Neural cell (in vitro differentiated cells): ENCODE measurements at places on chromosomes 16 and 17. TPM values are rescaled to one million over a fixed set of nuclear protein-coding genes. Genes with fewer than 3 reads are reported as not detected.

Gene RNF43
- polyA plus RNA-seq: not detected in 2 replicates

Gene KCNH6
- polyA plus RNA-seq: not detected in 2 replicates

Gene REXO5
- polyA plus RNA-seq: 8.0 and 11.2 TPM in 2 replicates

Gene FBXW10B
- 0.51 TPM in 1 of 2 replicates, not detected in the other for polyA plus RNA-seq

Gene IFT20
- polyA plus RNA-seq: 194 and 213 TPM in 2 replicates

Gene TP53TG3
- not detected in 2 replicates for polyA plus RNA-seq

Gene CDK5R1
- 199 and 213 TPM in 2 replicates for polyA plus RNA-seq

Gene TNFSF13
- 0.15 TPM in 1 of 2 replicates, not detected in the other for polyA plus RNA-seq

Gene CORO6
- polyA plus RNA-seq: 1.2 and 4.3 TPM in 2 replicates

Gene PYDC1
- not detected in 2 replicates for polyA plus RNA-seq

Gene VWA3A
- polyA plus RNA-seq: 0.96 and 1.8 TPM in 2 replicates

Gene TBX21
- not detected in 2 replicates for polyA plus RNA-seq

Gene CRYM
- polyA plus RNA-seq: 3.8 TPM in 1 of 2 replicates, not detected in the other

Gene SLC5A10
- not detected in 2 replicates for polyA plus RNA-seq

Gene CLEC18B
- 1.6 and 3.4 TPM in 2 replicates for polyA plus RNA-seq

Gene UBE2I
- polyA plus RNA-seq: 111 and 126 TPM in 2 replicates
